Stimulated activated CD4-positive, alpha-beta T cell treated with anti-CD3 and anti-CD28 coated beads, Interleukin-4, amount 100 ng/mL, for 24 hours (primary cell): ENCODE measurements at places on chromosomes 13 and 19.

DNA sequence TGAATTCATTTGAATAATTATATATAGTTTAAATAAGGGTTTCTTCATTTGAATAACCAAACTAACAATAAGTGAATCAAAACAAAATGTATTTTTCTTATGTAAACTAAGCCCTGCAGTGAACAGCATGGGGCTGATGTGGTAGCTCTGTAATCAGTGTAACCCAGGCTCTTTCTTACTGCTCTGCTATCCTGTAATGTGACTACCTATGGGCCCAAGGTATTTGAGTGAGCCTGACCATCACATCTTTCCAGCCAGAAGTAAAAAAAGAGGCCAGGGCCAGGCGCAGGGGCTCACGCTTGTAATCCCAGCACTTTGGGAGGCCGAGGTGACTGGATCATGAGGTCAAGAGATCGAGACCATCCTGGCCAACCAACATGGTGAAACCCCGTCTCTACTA lies 494.6 kb downstream of the DCT start:
- DNase-seq = no peak

GRCh38 chr13:93496985-93497673 lies 270.5 kb downstream of the GPC6 start:
- no peak for DNase-seq

DNA sequence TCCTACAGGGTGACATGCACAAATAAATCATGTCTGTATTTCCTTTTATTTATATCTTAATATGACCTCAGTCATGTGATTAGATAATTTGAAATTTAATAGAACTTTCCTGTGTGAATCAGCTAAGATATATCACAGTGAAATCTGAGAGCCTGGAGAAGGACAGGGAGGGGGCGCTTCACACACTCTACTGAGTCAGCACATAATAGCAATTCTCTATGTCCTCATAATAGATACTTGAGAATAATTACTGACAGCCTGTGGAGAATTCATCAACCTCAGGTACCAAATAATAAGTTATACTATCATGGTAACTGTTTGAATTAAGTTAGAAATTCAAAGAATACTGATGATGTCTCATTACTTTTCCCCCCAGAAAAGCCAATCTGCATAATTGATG lies 98.0 kb upstream of the SLC10A2 start:
- no peak for DNase-seq

- DNase-seq = no peak
Observed at GRCh38 chr19:14416817-14417231, 2.3 kb downstream of the DDX39A start.

GRCh38 chr13:93977986-93978385 lies 501.5 kb downstream of the DCT start:
- DNase-seq = no peak
